ENCODE measurements at places on chromosomes 12 and 14.

GRCh38 chr12:101671157-101671791 is 26.2 kb upstream of the CHPT1 start:
- DNase-seq: no peak

DNA sequence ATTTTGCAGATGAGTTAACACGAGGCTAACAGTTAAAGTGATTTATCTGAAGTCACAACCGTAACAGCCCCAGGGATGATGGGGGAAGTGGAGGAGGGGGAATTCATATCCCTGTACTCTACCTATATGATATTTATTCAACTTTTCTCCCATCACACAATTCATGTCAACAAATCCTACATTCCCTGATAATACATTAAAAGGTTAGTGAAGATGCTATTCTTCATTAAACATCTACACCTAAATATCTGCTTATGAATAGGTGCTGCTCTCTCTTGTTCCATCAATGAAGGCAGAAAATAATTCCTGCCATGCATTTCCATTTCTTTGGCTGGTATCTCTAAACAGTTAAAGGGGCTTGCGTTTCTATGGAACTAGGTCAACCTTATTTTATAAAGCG is 6.8 kb downstream of the YBX3 start:
- no peak for DNase-seq

DNA sequence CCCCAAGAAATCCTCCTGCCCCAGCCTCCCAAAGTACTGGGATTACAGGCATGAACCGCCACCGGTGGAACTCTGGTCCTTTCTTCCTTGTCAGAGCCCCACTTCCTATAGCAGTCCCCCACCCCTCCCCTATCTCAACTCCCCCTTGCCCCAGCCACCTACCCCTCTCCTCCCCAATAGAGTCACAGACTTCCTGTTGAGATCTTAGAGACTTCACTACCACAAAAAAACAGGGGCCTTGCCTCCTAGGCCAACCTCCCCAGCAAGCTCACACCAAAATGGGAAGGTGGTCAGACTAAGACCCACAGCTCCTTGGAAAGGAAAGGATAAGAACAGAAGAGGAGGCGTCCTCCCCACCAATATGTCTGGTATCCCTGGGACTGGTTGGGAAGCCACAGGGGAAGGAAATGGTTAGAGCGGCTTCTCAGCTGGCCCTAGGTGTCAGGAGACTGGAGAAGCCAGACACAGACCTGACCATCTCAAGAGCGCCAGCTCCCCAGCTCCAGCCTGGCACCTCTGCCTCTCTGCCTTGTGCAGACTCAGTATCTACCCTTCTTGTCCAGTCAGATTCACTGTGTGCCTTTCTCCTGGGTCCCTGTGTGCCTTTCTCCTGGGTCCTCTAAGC is 8.5 kb downstream of the ITGB7 start:
- no peak for DNase-seq

DNA sequence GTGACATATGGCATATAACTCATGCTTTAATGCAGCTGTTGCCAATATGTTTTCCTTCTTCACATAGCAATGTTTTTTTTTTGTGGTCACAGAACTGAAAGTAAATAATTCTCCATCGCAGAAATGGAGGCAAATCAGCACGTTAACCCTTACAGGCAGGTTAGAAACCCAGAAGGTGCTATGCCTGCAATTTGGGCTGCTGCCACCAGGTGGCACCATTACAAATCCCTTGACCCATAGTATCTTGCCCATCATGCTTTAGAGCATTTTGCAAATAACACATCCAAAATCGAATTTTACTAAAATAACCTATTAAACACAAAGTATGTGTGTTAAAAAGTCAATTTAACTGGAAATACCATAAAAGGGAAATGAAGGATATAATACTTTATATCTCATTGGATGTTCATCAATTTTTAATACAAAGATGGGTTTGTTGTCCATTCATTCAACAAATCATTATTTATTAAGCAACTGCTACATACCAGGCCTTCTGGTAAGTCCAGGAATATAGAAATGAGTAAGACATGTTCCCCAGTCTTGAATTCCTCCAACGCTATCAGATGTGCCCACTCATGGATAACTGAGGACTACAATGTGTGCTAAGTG is 340.1 kb downstream of the GLT1D1 start:
- no peak for DNase-seq

DNA sequence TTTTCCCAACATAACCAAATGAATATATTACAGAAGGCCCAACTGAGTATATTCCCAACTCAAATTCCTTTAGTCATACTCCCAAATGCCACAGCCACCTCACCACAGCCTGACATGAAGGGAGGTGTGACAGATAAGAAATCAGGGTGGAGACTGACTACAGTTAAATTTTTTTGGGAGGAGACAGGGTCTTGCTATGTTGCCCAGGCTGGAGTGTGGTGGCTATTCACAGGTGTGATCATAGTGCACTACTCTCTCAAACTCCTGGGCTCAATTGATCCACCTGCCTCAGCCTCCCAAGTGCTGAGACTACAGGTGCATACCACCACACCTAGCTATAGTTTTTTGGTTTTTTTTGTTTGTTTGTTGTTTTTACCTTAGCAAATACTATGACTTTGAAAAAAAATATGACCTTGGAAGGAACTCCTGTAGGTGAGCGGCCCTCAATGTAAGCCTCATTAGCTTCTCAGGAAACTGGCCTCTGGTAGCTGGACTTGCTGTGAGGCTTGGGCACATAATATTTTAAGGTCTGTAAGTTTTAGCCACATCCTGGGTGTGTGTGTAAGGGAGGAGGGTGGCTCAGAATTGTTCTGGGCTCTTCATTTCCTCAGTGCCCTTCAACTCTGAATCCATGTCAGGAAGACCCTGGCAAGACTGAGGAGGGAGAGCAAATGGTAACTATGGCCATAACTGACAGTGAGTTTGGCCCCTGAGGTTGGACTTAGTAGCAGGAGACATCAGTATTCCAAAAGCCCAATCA is 39.1 kb upstream of the LTBP2 start:
- no peak for DNase-seq

DNA sequence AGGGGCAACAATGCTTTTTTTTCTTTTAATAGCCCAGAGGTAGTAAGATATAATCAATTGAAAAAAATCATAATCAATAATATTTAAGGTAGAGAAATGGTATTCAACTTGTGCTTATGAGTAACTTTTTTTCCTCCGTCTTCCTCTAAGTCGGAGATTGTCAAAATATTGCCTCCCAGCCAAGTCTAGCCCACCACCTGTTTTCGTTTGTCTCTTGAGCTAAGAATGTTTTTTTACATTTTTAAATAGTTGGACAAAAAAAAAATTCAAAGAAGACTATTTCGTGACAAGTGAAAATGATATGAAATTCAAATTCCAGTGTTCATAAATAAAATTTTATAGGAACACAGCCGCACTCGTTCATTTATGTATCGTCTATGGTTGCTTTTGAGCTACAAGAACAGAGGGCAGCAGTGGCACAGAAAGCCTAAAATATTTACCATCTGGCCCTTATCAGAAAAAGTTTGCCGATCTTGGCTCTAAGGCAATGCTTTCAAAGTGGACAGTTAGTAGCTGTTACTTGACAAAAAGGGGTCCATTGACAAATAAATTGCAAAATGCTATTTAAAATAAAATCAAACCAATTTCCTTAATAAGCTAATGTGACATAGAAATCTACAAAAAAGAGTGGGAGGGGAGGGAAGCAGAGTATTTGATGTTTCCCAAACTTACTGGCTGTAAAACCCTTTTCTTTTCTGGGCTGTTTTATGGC is 40.8 kb upstream of the MAX start:
- no peak for DNase-seq

GRCh38 chr12:85865890-85866289 is 8.2 kb upstream of the NTS start:
- DNase-seq: peak; percentile 73

- no peak for DNase-seq
Observed at GRCh38 chr14:31806249-31806648, 245.0 kb downstream of the NUBPL start.

DNA sequence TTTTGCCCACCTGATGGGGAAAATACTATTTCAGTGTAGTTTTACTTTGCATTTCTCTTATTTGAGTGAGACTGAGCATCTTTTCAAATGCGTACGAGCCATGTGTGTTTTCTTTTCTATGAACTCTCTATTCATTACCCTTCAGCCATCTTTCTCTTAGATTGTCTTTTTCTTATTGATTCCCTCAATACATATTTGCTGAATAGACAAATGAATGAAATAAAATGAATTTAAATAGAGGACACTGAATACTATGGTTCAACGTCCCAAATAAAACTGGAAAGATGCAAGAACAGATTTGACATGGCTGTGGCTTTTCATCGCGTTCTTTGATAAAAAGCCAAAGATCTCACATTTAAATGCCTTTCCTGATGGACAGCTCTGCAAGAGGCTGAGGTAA is 34.6 kb upstream of the RPH3A start:
- no peak for DNase-seq

GRCh38 chr14:96037891-96038557 is 1.1 kb upstream of the C14orf132 start:
- no peak for DNase-seq

GRCh38 chr14:104316723-104317491 is 178.5 kb downstream of the KIF26A start:
- DNase-seq: no peak

DNA sequence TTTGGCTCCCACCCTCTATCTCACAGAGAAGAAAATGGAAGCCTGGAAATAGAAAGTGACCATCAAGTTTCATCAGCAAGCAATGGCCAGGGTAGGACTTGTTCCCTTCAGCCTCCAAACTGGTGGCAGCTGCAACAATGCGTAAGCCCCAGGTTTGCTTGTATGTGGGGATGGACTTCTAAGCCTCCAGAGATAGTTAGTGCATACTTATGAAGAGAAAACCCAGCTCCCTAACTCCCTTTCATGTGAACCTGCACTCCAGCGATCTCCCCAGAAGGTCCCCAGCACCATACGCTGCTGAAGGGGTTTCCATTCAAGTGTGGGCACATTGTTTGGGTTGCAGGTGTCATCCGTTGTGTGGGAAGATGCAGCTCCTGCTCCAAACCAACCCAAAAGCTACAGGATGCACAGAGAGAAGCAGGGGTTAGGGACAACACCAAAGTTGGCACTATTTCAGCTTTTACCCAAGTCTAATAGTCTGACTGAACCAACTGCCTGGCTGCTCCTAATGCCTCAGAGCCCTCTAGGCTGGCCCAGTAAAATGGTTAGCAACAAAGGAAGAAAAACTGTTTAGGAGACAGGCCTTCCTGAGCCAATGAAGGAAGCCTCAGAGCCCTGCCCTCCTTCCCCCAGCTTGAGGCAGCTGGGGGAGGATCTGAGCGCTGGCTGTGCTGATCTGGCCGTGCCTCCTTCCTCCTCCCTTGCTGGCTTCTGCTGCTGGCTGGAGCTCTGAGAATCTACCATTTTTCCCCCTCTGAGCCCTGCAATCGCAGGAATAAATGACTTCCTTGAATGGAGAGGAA is 12.3 kb downstream of the ZFP36L1 start:
- peak; percentile 72 for DNase-seq

All from fibroblast of upper back skin (primary cell).